ENCODE measurements at places on chromosomes 7 and 10.

- DNase-seq, result peak; percentile 97
Observed at GRCh38 chr10:77889277-77889903, 37.2 kb downstream of the DLG5 start.

DNA sequence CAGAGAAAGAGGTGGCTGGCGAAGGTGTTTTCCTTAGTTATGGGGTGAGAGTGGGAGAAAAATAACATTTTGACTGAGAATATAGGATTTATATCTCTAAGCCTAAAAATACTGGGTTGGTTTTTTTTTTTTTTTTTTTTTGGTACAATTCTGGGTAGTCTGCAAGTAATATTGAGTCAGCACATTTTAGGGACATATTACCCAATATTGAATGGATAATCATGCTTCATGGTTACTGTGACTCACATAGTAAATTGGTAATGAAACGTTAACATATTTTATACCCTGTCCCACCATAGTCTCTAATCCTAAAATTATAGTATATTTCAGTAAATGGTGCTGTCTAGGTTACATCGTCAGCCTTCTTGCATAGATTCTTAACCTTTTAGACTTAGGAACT lies 91.4 kb downstream of the TPST1 start:
- DNase-seq, result no peak

DNA sequence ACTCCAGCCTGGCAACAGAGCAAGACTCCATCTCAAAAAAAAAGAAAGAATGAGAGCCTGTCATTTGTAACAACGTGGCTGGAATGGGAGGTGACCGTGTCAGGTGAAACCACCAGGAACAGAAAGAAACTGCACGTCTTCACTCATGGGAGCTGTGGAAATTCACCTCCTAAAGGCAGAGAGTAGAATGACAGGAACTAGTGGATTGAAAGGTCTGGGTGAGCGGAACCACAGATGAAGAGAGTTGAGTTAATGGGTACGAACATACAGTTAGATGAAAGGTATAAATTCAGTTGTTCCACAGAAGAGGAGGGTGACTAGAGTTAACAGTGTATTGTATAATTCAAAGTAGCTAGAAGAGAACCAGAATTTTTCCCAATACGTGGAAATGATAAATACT lies 78.6 kb downstream of the MAD1L1 start:
- DNase-seq, result no peak

DNA sequence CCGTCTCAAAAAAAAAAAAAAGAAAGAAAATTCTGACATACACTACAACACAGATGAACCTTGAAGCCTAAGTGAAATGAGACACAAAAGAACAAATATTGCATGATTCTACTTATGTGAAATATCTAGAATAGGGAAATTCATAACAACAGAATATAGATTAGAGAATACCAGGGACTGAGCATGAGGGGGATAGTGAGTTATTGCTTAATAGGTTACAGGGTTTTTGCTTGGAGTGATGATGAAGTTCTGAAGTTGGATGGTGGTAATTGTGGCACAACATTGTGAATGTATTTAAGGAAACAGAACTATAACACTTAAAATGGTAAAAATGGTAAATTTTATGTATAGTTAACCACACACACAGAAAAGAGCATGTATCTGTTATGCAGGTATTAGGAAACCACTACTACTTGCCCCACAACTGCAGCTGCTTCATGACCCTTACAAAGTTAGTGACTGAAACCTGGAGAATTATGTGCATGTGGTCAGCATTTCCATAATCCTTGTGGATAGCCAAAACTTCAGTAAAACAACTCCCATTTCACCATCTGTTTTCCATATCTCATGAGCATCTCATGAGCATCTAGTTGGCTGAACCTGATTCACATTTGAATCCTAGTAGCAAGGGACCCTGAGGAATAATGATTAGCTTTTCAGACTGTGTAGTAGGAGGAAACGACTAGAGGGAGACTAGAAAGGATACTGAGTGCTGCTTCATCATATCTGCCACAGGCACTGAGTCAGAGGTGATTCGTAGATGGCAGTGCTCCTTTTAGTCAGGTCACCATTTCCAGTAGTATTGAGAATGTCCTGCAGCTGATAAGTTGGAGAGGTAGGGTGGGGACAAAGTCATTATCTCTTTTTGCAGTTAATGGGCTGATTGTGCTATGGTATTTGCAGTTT lies 26.3 kb downstream of the SAMD8 start:
- no peak for DNase-seq

- no peak for DNase-seq
Observed at GRCh38 chr7:148535217-148535616, 55.3 kb upstream of the C7orf33 start.

- no peak for DNase-seq
Observed at GRCh38 chr10:122459561-122460273, 1.6 kb upstream of the HTRA1 start.

DNA sequence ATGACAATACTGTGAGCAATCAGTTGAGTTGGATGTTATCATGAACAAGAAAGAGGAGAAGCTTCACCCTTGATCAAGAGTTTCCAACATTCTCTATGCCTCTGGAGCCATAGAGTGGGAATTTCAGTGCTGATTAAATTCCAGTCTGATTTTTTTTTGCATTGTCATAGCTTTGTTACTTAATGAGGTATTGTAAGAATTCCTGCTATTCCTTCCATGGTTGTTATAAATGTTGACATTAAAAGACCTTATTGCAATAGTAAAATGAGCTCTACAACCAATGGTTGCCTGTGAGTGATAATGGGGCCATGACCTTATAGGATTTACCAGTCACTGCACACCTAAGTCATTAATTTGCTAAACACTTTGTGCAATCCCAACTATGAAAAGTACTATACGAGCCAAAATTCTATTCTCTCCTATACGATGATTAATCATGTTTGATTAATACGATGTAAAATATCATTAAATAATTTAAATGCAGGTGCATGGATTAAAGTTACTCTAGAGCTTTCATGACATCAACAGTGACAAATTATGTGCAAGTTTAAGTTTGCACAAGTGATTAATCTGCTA lies 353.2 kb upstream of the KLF6 start:
- no peak for DNase-seq

DNA sequence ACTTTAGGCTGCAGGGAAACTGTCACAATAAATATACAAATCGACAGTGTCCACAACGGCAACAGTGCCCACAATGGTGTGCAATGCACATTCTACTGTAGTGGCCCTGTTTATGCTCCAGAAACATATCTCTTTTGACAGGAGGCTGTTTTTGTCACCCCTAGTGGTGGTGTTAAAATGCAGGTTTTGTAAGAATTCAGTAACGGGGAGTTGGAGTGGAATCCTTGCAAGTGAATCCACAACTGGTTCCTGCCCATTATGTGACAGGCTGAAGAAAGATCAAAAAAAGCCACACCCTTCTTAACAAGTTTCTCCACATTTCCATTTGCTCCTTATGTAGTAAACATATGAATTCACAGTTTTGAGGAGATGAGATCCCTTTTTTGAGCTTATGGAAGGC lies 58.5 kb downstream of the BEND7 start:
- no peak for DNase-seq

DNA sequence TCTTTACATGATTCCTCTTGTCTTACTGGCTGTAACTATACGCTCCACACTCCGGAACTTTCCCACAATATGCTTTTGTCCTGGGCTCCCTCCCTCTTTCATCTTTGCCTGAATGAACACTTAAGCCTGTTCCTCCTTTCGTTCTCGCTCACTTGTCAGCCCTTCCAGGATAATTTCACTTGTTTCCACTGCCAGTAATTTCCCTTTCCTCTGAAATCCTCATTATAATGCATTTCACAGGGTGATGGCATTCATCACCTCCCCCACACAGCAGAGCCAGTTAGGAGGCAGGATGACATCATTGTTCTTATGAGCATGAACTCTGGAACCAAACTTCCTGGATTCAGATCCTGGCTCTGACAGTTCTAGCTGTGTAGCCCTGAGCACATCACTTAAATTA lies 372.6 kb downstream of the GPR158 start:
- DNase-seq, result no peak

DNA sequence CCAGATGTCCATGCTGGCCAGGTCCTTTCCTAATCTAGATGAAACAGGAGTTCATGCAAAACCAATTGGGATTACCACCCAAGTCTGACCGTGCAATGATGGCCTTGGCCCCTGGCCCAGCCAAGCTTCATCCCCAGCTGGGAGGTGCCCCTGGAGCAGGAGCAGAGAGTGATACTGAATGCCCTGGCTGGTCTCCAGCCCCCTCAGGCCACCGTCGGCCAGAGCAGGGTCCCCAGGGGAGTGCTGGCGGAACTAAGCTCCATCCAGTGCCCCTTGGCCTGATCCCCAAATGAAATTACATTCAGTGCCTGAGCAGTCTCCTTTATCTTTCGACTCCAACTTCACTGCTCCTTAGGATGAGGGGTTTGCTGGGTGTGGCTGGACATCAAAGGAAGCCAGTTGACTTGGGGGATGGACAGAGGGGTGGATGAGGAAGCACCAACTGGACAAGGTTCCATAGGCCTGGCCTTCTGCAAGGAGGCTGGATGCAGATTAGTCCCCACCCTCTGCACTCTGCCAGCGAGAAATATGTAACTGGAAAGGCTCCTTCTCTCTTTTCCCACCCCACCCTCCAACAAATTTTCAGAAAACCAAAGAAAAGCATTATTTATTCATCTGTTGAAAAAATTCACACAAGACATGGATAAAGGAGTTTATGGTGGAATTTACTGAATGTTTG lies 275.5 kb downstream of the PLXNA4 start:
- no peak for DNase-seq

DNA sequence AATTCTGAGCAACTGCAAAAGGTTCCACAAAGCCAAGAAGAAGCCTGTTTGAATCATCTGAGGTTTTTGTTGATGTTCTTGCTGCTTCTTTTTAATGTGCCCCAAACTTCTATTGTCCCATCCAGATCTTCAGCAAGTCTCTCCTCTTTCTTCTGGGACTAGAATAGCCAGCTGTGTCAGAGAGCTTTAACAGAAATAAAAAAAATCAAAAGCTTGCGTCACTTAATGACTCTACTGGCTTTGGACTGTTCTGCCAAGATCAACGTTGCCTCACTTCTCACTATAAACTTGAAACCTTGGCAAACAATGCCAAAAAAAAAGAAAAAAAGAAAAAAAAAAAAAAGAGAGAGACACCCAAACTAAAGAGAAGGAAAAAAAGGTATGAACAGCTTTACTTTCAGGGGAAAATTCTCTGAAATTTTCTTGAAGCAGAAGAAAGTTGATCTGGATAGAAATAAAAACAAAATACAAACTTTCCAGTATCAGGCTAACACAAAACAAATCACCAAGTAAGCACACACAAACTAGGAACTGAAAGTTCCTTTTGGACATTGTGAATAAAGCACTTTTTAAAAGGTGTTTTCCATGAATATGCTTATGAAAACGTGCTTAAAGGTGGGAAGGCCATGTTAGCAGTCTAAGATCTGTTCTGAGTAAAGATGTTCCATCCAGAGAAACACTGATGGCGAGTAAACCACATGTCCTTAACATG lies 14.8 kb downstream of the USP54 start:
- no peak for DNase-seq

GRCh38 chr10:6980353-6980752 lies 400.3 kb upstream of the PRKCQ start:
- no peak for DNase-seq

GRCh38 chr7:124989911-124990310 lies 60.3 kb upstream of the POT1 start:
- no peak for DNase-seq

DNA sequence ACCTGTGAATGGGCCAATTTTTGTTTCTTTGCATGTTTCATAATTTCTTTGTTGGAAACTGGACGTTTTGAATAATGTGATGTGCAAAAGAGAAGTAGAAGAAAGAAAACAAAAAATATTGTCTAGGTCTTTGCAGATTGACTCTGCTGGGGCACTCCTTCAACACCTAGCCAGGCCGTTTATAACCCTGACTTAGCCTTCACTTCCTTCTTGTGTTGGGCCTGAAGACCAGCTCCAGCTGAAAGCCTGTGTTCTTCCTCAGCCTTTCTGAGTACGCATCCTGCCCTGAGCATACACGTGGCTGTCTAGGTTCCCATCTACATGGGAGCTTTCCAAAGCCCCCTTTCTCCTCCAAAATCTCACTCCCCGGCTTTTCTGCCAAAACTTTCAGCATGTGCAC lies 41.9 kb downstream of the LMTK2 start:
- DNase-seq, result no peak

DNA sequence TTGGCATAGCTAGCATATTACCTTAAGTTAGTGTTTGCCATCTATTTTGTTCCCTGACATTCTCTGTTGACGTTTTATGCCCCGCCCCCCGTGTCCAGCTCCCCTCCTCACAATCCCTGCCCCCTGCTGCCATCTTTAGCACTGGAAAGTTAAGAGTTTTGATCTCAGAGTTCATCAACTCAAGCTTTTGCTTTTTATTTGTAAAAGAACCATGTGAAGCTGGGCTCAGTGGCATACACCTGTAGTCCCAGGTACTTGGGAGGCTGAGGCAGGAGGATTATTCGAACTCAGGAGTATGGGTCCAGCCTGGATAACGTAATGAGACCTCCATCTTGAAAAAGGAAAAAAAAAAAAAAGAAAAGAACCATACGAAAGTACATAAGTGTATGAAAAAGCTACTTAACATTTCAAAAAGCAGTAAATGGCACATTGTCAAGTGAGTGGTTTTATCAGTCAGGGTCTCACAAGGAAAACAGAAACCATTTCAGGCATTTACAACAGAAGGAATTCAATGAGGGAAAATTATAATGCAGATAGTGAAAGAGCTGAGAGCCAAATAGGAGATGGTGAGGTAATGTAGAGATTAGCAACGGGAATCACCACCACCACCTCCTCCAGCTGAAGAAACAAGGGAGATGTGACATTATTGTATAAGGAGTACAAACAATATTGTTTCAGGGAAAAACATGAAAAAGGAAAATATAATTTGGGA lies 64.9 kb downstream of the MCU start:
- no peak for DNase-seq

DNA sequence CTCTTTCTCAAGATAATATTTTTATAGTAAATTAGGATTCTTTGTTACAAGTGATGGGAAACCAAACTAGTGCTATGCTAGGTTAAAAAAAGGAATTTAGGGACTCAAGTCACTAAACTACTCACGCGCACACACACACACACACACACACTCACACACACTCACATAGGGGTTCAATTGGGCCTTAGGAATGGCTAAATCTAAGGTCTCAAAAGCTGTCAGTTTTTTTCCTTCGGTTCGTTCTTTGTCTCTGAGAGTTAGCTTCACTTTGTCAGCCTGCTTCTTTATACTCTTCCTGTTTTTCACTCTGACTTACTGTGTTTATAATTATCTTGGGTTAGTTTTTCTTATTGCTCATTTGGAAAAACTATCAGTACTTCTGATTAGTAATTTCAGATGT lies 138.9 kb downstream of the ADK start:
- no peak for DNase-seq

DNA sequence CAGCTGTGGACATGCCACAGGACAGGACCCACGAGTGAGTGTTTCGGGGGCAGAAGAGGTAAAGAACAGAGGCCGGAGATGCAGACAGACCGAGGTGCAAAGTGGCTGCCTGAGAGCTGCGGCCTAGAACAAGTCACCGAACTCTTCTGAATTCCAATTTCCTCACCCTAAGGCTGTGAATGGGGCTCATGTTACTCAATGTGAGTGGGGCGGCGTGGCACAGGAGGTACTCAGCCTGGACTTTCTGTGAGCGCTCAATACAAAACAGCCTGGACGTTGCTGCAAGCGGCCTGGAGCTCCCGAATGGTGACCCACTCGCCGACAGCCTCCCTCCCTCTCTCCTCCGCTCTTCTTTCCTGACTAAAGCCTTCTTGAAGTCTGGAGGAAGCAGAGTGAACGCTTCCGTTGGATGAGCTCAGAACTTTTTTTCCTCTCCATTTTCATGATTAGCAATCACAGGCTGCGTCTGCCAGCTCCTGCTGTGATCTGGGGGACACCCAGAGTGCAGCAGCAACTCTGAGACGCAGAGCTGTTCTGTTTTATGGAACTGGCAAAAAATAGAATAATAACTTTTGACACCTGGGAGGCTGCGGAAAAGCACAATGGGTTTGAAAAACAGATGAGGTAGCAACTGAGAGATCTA lies 108.5 kb downstream of the PTPRN2 start:
- DNase-seq, result no peak

Measured in NCI-H510A treated with DMSO at 0.1 percent for 48 hours (cell line).